ENCODE measurements at places on chromosomes 2 and 18. TPM values are rescaled to one million over a fixed set of nuclear protein-coding genes. Genes with fewer than 3 reads are reported as not detected.

DNA sequence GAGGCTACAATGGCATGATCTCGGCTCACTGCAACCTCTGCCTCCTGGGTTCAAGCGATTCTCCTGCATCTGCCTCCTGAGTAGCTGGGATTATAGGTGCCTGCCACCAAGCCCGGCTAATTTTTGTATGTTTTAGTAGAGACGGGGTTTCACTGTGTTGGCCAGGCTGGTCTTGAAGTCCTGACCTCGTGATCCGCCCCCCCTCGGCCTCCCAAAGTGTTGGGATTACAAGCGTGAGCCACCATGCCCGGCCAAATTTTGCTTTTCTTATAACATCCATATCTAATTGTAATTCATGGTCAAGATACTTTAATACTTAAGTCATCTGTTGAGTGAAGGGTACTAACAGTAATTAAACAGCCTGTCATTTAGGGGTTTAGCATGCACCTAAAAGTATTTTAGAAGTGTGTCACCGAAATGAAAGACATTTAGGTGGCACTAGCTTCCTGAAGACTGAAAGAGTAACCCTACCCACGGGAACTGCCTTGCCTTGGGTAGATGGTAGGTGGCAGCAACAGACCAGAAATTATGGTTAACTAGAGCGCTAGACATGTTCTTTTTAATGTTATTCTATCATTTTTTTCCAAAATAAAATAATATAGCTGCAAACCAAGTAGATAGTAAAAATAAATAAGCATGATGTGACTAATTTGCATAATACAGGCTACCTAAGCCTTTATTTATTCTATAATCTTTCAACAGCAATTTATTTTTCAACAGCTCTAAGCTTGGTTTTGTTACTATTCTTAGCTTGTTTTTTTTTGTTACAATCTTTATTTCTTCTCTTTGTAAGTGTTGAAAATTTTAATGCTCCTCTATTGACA, 8.6 kb upstream of the ACYP2 start:
- H3K4me1 ChIP-seq, result peaks cover 34% of the 10 kb centered on the region
- H3K27me3 ChIP-seq, result no peaks in the 10 kb centered on the region
- peak overlapping the region; percentile 6 for H3K27ac ChIP-seq
- H3K36me3 ChIP-seq, result no peaks in the 10 kb centered on the region
- peak; percentile 59 for DNase-seq

- H3K4me3 ChIP-seq, result no peak overlapping the region
- DNase-seq, result peak; percentile 77
- H3K4me1 ChIP-seq, result peaks cover 1% of the 10 kb centered on the region
- H3K27me3 ChIP-seq, result no peaks in the 10 kb centered on the region
- no peaks in the 10 kb centered on the region for H3K36me3 ChIP-seq
Observed at GRCh38 chr2:24021122-24021998, 11.5 kb downstream of the MFSD2B start.

GRCh38 chr2:197877038-197877437, 72.6 kb downstream of the PLCL1 start:
- peaks cover 4% of the 10 kb centered on the region for H3K4me1 ChIP-seq
- peak overlapping the region; percentile 86 for H3K27ac ChIP-seq
- no peak for DNase-seq
- no peaks in the 10 kb centered on the region for H3K36me3 ChIP-seq
- no peak overlapping the region for H3K4me3 ChIP-seq
- no peaks in the 10 kb centered on the region for H3K27me3 ChIP-seq

- H3K4me1 ChIP-seq, result no peaks in the 10 kb centered on the region
- H3K36me3 ChIP-seq, result no peaks in the 10 kb centered on the region
- DNase-seq, result no peak
- H3K27ac ChIP-seq, result no peak overlapping the region
- H3K4me3 ChIP-seq, result no peak overlapping the region
Observed at GRCh38 chr2:22992441-22992840, 392.5 kb upstream of the KLHL29 start.

DNA sequence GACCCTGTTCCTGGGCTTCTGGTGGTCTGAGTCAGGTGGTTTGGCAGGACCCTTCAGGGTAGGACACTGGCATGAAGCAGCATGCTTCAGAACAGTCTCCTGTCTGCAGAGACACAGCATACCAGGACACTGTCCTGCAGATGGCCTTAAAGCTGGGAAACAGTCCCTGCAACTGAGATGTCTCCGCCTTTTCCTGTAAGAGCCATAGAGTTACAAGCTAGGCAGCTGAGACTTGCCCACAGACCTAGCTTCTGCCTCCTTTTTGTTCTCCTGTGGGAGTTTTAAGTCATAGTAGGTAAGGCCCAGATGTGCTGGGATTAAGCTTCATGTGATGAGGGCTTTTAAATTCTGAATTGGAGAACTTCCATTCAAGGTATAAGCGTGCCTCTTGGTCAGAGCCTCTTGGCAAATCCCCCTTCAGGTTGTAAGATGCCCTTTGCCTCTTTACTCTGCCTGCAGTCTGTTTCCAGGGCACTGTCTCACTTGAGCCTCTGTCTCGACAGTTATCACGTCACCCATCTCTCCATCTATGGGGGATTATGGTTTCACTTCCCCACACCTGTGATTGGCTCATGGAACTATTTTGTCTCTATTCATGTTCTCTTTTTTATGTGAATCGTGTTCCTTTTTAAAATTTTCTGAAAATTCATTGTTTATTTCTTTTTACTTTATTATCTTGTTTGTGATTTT, 51.8 kb downstream of the COA5 start:
- no peak overlapping the region for H3K27ac ChIP-seq
- peaks cover 8% of the 10 kb centered on the region for H3K36me3 ChIP-seq
- peaks cover 9% of the 10 kb centered on the region for H3K4me1 ChIP-seq

GRCh38 chr2:144324446-144325045, 195.4 kb downstream of the ZEB2 start:
- no peaks in the 10 kb centered on the region for H3K36me3 ChIP-seq
- no peak overlapping the region for H3K27ac ChIP-seq
- H3K4me3 ChIP-seq, result no peak overlapping the region
- H3K27me3 ChIP-seq, result no peaks in the 10 kb centered on the region
- H3K4me1 ChIP-seq, result peaks cover 4% of the 10 kb centered on the region

GRCh38 chr2:179432751-179433150, 168.1 kb upstream of the SESTD1 start:
- H3K27me3 ChIP-seq, result no peaks in the 10 kb centered on the region
- H3K27ac ChIP-seq, result no peak overlapping the region
- DNase-seq, result no peak
- no peaks in the 10 kb centered on the region for H3K4me1 ChIP-seq

DNA sequence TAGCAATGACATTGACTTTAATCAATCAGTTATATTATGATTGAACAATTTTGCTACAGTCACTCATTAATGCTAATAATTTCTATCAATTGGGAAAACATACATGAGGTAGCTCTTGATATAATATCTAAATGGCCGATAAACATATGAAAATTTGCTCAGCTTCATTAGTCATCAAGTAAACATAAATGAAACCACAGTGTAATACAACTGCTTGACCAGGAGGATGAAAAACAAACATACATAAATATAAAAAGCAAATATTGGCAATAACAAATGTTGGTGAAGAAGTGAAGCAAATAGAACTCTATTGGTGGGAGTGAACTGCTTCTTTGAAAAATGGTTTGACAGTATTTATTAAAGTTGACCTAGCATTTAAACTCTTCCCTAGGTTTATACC, 130.9 kb downstream of the ASXL3 start:
- H3K27me3 ChIP-seq, result no peaks in the 10 kb centered on the region
- no peak for DNase-seq
- H3K27ac ChIP-seq, result no peak overlapping the region
- H3K36me3 ChIP-seq, result no peaks in the 10 kb centered on the region
- H3K4me3 ChIP-seq, result no peak overlapping the region

GRCh38 chr18:8165095-8165494, 444.1 kb upstream of the RAB12 start:
- H3K4me1 ChIP-seq, result no peaks in the 10 kb centered on the region
- H3K4me3 ChIP-seq, result no peak overlapping the region
- no peak for DNase-seq
- H3K36me3 ChIP-seq, result no peaks in the 10 kb centered on the region
- no peaks in the 10 kb centered on the region for H3K27me3 ChIP-seq
- H3K27ac ChIP-seq, result no peak overlapping the region

DNA sequence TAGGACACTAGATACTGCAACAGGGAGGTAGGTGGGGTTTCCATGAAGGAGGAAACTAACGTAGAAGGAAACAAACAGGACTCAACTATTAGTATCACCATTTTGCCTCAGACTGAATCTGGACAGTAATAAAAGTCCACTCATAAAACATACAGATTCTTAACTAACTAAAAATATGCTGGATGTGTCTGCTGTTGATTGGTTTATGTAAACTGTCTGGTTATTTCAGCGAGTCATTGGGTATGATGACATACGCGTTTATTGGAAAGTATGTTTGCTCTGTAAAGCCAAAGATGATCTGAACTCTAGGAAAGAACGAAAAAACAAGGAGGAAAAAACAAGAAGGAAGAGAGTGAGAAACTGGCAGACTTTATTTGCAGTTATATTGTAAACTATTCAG, 1816.1 kb upstream of the LRRTM1 start:
- no peaks in the 10 kb centered on the region for H3K27me3 ChIP-seq
- H3K27ac ChIP-seq, result no peak overlapping the region
- no peaks in the 10 kb centered on the region for H3K36me3 ChIP-seq
- H3K4me3 ChIP-seq, result no peak overlapping the region
- no peak for DNase-seq
- H3K4me1 ChIP-seq, result no peaks in the 10 kb centered on the region

DNA sequence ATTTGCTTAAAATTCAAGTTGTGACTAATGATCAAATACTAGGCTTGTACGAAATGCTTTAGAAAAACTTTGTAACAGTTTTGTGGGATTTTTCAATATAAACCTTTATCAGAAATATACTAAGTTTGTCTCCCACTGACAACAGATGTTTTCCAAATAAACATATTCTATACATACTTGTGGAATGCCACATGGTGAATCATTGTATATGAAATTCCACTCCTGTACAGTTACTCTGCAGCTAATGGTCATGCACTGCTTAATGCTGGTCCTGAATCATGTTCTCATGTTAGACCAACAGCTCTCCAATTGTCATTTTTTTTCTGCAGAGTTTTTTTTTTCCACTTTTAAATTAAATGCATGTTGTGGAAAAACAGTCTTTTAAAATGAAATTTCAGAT, 90.1 kb downstream of the DPP4 start:
- no peaks in the 10 kb centered on the region for H3K36me3 ChIP-seq
- no peak overlapping the region for H3K4me3 ChIP-seq
- DNase-seq, result no peak
- no peak overlapping the region for H3K27ac ChIP-seq

DNA sequence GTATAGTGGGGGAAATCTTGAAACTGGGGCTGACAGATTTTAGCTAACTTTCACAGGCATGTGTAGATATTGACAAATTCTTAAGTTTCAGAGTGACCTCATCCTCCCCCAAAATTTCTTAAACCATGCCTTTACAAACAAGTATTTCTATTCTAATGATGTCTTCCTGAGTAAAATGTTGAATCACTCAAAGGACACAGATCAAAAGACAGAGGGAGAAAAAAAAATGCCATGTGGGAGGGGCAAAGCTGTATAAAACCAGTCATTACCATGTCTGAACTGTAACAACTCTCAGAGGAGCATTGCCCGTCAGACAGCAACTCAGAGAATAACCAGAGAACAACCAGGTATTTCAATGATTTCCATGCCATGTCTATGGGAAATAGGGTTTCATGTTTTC, at the start of gene SERPINB2:
Gene SERPINB2, plus strand, starts transcription at position 282 of the 400 bp plus-strand sequence. CDS start 3,740 bp downstream, outside the sequence.
- H3K4me1 ChIP-seq, result no peaks in the 10 kb centered on the region
- peaks cover 11% of the 10 kb centered on the region for H3K27me3 ChIP-seq
- no peak within 1 kb of the TSS for H3K4me3 ChIP-seq

GRCh38 chr2:32835148-32835547, 111.6 kb upstream of the LTBP1 start:
- no peaks in the 10 kb centered on the region for H3K36me3 ChIP-seq
- no peaks in the 10 kb centered on the region for H3K27me3 ChIP-seq
- peaks cover 31% of the 10 kb centered on the region for H3K4me1 ChIP-seq
- H3K4me3 ChIP-seq, result no peak overlapping the region
- no peak for DNase-seq
- no peak overlapping the region for H3K27ac ChIP-seq

GRCh38 chr2:39375917-39376316, 61.2 kb downstream of the MAP4K3 start:
- no peaks in the 10 kb centered on the region for H3K27me3 ChIP-seq
- H3K27ac ChIP-seq, result no peak overlapping the region
- peaks cover 38% of the 10 kb centered on the region for H3K36me3 ChIP-seq
- no peaks in the 10 kb centered on the region for H3K4me1 ChIP-seq
- DNase-seq, result no peak

DNA sequence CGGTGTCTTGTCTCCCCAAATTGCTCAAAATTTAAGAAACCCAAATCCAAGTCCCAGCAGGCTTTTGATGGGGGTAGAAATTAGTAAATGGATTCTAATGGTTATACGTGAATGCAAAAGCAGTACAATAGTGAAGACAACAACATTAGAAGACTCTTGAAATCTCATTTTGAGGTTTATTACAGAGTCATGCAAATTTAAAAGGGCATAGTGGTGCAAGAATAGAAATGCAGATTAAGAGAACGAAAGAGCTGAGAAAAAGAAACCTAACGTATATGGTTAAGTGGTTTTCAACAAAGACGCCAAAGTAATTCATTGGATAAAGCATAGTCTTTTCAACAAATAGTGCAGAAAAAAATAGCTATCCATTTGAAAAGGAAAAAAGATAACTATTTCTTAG, 33.2 kb upstream of the CXXC1 start:
- H3K27me3 ChIP-seq, result no peaks in the 10 kb centered on the region
- H3K4me1 ChIP-seq, result no peaks in the 10 kb centered on the region

GRCh38 chr2:9648821-9649220, 18.0 kb upstream of the YWHAQ start:
- H3K27me3 ChIP-seq, result no peaks in the 10 kb centered on the region
- no peak overlapping the region for H3K4me3 ChIP-seq
- no peaks in the 10 kb centered on the region for H3K4me1 ChIP-seq
- no peak overlapping the region for H3K27ac ChIP-seq
- no peak for DNase-seq

- no peak for DNase-seq
- peaks cover 72% of the 10 kb centered on the region for H3K36me3 ChIP-seq
- no peak overlapping the region for H3K27ac ChIP-seq
- H3K27me3 ChIP-seq, result no peaks in the 10 kb centered on the region
Observed at GRCh38 chr2:216447293-216447692, 35.0 kb downstream of the SMARCAL1 start.

- H3K36me3 ChIP-seq, result no peaks in the 10 kb centered on the region
- no peaks in the 10 kb centered on the region for H3K27me3 ChIP-seq
- H3K4me3 ChIP-seq, result no peak overlapping the region
- no peaks in the 10 kb centered on the region for H3K4me1 ChIP-seq
- H3K27ac ChIP-seq, result no peak overlapping the region
Observed at GRCh38 chr18:13353084-13353823, 134.7 kb downstream of the LDLRAD4 start.

ABCB11 gene
- not detected for polyA plus RNA-seq

PDE11A gene
- 0.18 TPM for polyA plus RNA-seq

INHA gene
- 1.2 TPM for polyA plus RNA-seq

RFX8 gene
- 0.11 TPM for polyA plus RNA-seq

LIPG gene
- polyA plus RNA-seq, result 3.2 TPM

GALNT5 gene
- 15.3 TPM for polyA plus RNA-seq

ABHD1 gene
- polyA plus RNA-seq, result 3.3 TPM

LYPD6B gene
- 17.0 TPM for polyA plus RNA-seq

SLC14A1 gene
- polyA plus RNA-seq, result 2.4 TPM

MAP3K19 gene
- not detected for polyA plus RNA-seq

TUBA3E gene
- not detected for polyA plus RNA-seq

RMC1 gene
- polyA plus RNA-seq, result 26.4 TPM

Data from SK-N-SH (cell line).